ENCODE measurements at places on chromosomes 3 and 15.
A peak's percentile ranks its signal among the peaks of the same experiment; 100 is the strongest.

DNA sequence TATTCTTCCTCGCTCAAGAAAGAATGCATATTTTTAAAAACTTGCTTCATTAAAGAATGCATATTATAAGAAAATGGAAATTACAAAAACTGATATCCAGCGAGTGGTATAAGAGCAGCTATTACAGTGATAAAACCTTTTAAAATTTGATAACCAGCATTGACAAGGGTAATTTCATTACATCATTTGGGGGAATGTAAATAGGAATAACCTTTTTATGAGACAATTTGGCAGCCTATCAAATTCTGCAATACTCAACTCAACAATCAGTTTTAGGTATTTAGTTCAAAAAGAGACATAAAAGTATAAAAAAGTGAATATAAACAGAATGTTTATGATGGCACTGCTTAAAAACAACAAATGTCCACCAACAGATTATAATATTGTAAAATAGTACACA, 35.4 kb downstream of the MAP4 start:
- no peak for DNase-seq

- DNase-seq: no peak
Observed at GRCh38 chr15:96972201-96972600, 641.7 kb downstream of the NR2F2 start.

DNA sequence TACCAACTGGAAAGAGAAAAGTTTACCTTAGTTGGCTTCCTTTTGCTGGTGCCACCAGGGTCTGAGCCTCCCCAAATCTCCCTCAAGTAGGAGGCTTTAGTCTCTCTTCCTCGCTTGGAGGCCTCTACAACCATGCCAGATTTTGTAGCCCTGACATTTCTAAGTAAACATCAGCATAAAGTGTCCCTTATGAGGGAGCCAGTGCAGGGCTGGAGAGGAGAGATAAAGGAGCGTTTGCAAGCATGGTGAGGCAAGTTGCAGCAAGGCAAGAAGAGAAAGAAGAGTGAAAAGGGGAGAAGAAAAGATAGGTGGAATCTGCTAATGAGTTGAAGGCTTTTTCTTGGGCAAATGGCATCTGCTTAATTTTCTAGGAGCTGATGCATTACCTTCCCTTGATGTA, 82.7 kb upstream of the FNDC3B start:
- no peak for DNase-seq

DNA sequence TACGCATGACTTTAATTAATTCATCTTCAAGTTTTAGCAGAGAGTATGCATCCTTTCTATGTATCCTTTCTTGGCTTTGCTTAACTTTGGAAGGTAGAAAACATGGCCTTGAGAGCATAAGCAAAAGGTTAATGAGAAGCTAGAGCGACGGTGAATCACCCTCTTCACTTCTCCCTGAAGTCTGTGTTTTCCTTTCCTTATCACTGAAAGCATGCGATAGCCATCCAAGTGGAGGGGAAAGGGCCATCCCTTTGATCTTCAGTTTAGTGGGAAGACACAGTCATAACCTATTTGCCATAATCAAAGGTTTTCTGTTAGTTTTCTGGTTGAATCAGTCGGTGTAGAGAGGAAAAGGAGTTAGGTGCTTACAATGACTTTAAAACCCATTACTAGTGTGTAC, 354.0 kb upstream of the ROBO2 start:
- no peak for DNase-seq

DNA sequence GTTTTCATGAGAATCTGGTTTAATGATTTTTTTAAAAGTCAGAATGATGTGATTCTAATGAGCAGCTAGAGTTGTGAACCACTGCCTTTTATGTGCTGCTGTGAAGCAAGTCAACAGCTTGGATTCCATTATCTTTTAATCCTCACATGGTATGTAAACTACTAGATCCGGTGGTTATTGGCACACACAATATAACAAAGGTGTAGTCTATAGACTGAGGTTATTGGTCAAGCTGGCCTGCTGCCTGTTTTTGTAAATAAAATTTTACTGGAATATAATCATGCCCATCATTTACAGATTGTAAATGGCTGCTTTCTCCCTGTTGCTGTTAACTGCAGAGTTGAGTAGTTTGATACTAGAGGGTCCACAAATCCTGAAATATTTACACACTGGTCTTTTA, 103.1 kb downstream of the OTOL1 start:
- no peak for DNase-seq

DNA sequence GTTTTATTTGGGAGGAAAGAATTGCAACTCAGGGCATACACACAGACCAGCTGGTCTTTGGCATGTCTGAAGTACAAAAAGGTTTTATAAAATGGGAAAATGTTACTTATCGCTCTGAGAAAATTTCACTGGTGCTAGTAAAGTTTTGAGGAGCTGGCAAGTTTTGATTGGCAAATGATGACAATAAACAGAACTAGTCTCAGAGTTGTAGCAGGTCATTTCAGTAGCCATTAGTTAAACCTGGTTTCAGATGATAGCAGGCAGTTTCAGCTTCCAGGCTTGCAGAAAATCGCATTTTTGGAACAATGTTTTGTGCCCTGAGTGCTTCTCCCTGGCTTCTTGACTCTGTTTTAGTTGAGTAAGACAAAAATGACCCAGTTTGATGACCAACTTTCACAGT, 10.7 kb downstream of the B2M start:
- no peak for DNase-seq

GRCh38 chr3:11556851-11557644, 86.7 kb downstream of the VGLL4 start:
- DNase-seq: no peak

DNA sequence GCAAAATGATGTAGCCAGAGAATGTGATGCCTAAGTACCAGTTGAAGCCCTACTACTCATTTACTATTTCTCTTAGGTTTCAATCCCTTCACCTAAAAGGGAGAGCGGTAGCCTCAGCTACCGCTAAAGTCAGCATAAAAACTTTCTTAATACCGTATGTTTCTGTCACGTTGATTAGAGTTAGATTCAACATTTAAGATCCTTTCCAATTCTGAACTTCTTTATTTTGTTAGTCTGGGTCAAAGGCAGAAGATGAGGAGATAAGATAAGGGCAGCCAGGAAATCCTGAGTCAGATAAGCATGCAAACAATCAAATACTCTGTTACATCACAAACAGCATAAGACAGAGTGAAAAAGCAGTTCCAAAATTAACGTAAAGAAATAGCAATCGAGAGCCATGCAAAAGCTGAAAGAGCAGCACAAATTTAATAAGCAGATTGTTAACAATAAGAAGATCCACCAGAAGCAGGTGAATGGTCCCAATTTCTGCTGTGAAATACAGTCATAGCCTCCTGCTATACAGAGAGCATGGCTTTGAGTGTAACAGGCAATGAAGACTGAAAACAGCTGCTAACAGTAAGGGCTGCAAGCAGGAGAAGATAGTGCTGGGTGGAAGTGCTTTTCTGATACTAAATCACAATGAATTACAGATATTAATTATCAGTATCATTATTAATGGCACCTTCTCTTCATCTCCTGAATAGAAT, 3.0 kb downstream of the TMEM207 start:
- no peak for DNase-seq

GRCh38 chr3:105788593-105788992, 80.2 kb downstream of the CBLB start:
- no peak for DNase-seq

GRCh38 chr3:126344380-126345041, 12.7 kb downstream of the KLF15 start:
- no peak for DNase-seq

DNA sequence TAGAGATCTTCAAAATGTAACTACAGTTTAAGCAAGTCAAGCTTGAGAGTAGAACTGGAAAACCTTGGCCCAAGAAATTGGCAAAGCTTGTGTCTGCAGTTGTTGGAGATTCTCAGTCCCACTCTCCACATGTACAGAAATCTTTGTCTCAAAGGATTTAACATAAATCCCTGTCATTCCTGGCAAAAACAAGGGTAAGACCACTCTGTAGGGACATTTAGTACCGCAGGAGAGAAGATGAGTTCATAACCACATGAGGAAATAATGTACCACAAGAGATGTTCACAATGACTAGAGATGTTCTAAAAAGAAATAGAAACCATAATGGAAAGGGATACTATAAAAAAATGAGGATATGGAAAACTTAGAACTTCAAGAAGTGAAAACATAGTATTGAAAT, 73.7 kb downstream of the RAB7A start:
- DNase-seq: no peak

- DNase-seq: no peak
Observed at GRCh38 chr15:39381517-39381916, 199.4 kb upstream of the THBS1 start.

DNA sequence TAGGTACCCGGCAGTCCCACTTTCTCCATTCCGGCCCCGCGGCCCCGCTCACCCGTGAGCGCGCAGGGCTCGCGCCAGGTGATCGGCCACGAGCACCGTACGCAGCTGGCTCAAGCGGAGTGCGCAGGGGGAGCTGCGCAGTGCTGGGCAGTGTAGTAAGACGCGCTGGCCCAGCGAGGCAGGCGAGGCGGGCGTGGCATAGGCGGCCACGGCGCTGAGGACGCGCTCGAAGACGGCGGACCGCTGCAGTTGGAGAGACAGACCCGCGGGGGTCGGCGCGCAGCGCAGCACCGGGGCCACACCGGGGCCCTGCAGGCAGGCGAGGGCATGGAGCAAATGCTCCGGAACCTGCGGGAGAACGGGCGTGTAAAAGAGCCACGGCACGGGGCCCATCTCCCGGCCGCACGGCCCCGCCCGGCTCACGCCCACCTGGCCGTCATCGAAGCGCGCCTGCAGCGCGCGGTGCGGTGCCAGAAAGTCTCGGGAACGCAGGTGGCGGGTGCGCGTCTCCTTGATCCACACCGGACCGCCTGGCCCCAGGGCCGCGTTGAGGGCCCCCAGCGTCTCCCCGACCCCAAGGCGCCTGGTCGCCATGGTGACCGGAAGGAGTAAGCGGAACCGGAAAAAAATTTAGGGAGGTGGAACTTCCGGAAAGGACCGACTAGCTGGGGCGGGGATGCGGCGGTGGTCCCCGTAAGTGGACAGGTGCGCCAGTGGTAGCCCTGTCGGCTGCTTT, at the start of gene DALRD3:
DALRD3 (minus strand) TSS at position 610 of the 736 bp plus-strand sequence; CDS start at position 594, 16 bp downstream.
- peak; percentile 68 for DNase-seq

DNA sequence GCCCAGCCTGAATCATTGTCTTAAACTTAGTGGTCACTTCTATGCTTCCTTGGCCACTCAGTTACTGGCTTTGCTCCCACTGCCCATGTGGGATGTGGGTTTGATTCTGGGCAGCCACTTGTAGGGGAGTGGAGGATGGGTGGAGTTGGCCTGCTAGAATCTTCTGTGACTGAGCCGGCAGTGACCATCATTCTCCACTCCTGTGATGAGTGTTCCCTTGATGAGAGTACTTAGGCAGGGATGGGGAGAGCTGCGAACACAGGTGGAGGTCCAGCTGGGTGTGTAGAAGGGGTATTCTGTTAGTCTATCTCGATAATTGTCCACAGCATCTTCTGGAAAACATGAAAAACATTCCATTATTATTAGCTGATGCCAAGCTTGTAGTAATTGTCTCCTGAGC, 8.0 kb downstream of the TM6SF1 start:
- DNase-seq: no peak

DNA sequence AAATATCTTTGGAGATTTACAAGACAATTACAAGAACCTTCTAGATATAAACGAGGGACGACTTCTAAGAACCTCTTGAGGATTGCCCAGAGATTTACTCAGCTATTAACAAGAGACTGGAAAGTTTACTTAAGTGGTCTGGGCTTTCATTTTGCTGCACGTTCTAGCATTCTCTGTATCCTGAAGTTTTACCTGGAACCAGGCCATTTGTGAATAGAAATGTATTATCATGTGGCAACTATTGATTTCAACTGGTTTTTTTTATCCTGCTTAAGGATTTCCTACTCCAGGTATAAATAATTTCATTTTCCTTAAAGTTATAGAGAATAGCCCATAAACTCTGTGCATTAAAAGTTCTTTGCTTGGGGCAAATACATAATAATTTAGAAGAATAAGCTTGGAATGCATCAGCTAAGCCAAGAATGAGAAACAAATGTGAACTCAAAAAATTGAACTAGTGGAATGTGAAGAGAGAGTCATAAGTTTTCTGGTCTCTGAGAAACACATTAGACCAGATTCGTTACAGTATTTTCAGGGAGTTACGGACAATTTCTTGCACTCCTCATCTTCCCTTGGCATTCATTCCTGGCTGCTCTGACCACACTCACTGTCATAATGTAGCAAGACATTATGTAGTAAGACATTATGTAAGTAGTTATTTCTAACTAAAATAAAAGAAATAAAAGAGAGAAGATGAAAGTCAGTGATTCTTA, 1.3 kb downstream of the AQP9 start:
- no peak for DNase-seq

GRCh38 chr3:43932921-43933320, 242.2 kb downstream of the ABHD5 start:
- no peak for DNase-seq

- no peak for DNase-seq
Observed at GRCh38 chr15:86776145-86776544, 696.5 kb downstream of the AGBL1 start.

DNA sequence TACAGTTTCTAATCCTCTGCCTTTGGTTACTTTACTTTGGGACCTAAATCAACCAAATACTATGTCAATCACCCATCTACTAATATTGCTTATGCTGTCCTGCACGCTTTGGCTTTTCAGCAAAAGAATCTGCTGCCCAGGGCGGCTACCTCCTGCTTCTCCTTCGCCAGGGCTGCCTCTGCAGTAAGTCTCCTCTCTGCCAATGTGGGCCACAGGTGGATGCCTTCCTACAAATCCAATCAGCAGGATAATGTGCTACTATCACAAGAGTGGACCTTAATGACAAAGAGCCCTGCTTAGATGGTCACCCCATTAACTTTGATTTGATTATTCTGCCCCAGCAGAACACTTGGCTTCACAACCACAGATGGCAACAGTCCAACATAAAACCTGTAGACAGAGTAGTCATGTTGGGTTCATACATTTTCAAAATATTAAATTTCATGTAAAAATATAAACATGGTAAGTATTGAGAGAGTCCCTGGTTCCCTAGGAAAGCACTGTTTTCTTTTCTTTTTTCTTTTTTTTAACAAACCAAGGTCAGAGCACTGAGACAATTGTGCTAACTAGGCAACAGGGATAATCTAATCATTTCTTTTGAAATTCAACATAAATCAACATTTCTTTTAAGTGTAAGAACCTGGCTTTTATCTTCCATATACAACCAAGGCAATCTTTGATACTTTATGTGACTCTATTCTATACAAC, 298.3 kb downstream of the ZBTB20 start:
- peak; percentile 6 for DNase-seq

DNA sequence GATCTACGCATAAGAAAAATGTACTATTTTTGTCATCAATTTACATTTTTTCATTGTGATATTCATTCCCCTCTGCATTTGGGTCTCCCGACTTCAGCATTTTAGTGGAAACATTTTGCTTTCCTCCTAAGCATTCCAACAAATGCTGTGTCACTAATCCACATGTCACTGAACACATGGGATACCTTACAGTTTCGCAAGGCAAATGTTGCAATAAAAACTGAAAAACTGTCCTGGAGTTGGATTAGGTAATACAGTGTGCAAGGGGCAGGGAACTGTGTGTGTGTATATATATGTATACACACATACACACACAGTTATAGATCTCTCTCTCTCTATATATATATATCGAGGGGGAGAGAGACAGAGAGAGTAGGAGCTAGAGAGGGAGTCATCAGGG, 632.2 kb downstream of the MAGI1 start:
- no peak for DNase-seq

- no peak for DNase-seq
Observed at GRCh38 chr3:170363471-170363994, 6.0 kb downstream of the SKIL start.
